ENCODE measurements at places on chromosomes 1 and 21.

DNA sequence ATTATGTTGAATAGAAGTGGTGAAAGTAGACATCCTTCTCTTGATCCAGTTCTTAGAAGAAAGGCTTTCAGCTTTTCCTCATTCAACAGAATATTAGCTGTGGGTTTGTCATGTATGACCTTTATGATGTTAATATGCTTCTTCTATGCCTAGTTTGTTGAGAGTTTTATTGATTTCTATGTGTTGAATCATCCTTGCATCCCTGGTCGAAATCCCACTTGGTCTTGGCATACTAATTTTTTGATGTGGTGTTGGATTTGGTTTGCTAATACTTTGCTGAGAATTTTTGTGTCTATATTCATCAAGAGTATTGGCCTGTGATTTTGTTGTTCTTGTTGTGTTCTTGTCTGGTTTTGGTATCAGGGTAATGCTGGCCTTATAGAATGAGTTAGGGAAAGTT lies 20.9 kb downstream of the CD55 start:
- DNase-seq = no peak

DNA sequence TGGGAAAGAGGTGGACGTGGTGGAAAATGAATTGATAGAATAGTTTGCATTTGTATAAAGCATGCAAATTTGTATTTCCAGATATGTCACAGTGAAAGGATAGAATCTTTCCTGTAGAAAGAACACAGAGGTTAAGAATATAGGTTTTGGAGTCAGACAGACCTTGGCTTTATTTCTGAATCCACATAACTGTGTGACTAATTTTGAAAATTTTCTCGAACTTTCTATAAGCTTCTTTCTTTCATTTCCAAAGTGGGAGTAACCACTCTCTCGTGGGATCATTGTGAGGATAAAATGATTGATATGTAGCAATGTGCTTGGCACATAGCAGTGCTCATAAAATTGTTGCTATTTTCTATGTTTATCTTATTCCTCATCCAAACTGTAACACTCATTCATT lies 108.8 kb downstream of the DISC1 start:
- DNase-seq = no peak

DNA sequence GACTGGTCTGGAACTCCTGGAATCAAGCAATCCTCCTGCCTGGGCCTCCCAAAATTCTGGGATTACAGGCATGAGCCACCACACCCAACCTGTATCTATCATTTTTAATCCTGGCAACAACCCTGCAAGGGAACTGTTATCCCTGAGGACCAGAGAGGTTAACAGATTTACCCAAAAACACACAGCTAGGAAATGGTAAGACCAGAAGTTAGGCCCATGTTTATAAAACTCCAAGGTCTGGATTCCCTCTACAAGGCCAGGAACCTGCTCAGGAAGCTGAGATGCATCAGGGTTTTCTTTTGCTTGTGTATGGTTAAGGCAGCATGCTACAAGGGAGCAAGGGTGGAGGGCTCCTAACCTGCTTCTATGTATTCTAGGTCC lies 17.8 kb upstream of the TTC39A start:
- DNase-seq = no peak

DNA sequence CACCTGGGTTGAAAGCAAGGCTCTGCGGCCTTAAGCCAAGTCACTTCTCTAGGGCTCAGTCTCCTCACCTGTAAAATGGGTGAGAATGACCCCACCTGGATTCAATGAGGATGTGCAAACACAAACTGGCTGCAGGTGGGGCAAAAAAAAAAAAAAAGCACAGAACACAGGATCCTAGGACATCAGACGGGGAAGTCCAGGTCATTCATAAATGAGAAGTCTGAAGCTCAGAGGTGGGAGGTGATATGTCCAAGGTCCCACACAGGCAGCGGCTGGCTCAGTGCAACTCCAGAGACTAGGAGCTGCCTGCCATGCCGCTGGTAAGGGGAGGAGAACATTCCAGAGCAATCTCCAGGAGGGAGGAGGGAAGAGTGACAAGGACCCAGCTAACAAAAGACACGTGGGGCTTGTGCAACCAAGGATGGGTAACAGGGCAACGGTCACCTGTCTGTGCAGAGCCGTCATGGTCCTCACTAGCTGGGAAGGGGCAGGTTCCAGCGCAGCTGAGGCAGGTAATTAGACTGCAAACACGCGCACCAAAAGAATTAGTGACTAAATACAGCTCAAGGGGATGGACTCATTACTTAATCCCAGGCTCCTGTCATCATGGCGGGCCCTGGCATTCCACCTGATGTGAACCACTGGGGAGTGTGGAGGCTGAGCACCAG lies 19.5 kb downstream of the IFFO2 start:
- DNase-seq = no peak

DNA sequence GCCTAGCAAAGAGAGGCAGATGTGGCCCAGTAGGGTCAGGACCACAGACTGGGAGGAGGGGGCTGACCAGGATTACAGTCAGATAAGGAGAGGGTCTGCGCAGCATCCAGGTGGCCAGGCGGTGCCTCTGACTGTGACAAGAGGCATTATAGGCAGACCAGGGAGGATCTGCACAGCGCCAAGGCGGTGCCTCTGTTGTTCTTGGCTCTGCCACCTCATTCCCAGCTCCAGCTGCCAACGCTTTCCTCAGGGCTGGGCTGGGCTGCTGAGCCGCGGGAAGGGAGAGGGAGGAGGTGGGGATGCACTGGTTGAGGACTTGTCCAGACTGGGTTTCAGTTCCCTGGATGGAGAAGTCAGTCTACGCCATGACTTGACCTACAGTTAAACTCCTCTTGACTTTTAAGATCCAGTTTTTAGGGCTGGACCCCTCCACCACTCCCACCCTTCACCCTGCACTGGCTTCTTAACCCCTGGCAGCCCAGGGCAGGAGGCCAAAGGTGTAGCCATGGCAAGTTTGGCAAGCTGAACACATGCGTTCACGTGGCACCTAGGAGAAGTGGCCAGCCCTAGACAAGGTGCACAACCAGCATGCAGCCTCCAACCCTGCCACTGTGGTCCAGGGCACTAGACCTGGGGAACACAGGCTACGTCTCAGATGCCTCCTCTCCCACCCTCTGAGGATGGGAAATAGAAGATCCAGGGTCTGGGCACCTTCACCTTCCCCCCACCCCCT lies 4.5 kb upstream of the CRABP2 start:
- no peak for DNase-seq

Data from activated CD8-positive, alpha-beta T cell treated with anti-CD3 and anti-CD28 coated beads, Interleukin-2, amount 10 ng/mL, durations not matched to agents 7 days and 5 days (primary cell).